Anterior cingulate cortex (tissue), 58 donors: ENCODE measurements at places on chromosomes 13 and 19.

DNA sequence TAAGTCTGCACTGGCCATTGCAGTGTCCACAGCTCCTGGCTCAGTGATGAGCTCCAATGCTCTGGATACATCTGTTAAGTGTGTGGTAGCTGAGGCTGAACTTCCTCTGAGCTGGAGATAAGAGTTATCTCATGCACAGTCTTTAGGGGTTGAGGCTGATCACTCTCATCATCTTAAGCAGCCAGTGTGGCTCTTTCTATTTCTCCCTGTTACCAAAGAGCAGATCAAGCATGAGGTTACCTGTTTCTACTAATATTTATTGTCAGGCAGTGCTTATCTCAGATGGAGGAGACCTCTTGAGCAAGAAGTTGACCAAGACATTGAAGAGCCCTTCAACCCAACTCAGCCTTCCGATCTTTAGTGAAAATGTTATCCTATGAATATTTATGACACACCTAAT, 6.6 kb upstream of the OR10H2 start:
- no peak for DNase-seq

DNA sequence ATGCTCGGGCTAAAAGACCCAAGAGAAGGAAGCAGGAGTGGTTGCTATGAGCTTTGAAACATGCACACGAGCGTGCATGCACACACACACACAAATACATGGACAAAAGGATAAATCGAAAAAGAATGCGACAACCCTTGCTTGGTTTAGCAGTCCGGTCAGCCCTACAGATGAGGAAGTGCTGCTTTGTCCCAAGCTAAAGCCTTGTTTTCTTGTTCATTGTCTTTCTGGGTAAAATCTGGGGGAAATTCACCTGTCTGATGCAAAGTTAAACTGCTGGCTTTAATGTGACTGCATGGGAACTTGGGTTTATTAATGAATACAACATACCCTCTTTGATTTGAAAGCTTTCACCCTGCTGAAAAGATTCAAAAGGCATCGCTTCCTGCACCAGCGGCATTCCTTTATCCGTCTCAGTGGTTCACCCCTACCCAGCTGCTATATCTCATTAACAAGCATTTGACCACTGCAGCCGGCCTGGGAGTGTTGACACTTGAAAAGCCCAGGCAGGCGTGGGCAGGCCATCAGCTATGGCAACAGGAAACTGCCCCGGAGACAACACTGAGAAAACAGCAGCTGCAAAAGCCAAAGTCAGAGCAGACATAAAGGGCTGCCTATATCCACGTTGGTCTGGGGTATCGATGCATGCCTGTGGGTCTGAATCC, 301.7 kb downstream of the NDFIP2 start:
- DNase-seq, result no peak

GRCh38 chr13:18959996-18960395, 221.6 kb downstream of the TUBA3C start:
- DNase-seq, result no peak

DNA sequence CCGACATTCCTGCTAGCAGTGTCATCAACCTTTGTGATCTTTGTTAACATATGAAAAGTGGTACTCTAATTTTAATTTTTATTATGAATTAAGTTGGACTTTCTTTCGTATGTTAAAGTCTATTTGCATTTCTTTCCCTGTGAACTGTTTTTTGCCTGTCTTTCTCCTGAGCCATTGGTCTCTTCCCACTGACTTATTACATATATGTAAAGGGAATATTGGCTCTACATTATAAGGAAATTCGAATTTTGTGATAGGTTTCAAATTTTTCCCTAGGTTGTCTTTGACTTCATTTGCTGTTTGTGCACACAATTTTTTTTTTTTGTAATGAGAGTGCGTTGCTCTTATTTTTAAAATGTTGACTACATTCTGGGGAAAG, 442 bp upstream of the CDC16 start:
- no peak for DNase-seq

DNA sequence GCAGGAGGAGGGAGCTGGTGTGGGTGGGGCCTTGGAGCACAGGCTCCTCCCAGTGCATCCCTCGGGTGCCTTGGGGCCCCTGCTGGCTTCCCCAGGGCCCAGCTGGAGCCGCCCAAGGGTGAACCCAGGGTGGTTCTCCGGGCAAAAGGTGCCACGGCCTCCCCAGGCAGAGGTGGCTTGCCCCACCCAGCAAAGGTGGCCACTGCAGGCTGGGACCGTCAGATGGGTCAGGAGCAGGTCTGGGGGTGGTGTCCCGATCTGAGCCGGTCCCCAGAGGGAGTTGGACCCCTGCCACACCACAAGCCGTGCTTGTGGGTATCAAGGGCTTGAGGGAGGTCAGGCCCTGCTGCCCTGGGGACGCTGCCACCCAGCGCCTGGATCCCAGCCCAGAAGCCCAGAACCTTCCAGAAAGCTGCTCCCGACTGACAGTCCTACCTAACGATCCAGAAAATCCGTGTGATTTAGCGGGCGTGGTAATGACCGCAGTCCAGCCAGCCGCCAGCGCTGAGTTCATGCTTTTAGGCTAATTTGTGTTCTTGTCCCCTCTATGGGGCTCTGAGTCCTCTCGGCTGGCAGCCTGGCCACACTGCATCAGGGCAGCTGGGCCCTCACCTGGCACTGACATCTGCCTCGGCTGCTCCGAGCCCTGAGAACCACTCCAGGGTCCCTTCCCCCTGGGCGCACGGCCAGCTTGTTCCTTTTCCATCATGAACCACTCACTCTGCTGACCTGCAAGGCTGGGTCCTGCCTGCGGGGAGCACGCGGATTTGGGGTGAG, 5.0 kb upstream of the GRIN3B start:
- DNase-seq, result no peak

DNA sequence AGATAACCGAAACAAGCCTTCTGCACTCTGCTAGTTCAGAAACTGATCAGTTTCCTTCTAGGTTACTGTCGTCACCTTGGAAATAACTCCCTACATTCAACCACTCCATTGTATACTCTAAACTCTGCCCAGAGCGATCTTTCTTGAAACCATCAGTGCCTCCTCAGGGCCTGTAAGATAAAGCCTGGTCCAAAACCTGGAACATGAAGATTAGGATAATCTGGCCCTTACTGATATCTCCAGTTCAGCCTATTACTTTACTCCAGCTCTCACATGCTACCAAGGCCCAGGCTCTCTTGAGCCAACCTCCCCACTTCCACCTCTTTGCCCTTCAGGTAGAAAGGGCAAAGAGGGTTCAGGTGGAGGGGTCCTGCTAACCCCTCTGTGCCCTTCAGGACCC, 125.3 kb upstream of the RXFP2 start:
- no peak for DNase-seq

DNA sequence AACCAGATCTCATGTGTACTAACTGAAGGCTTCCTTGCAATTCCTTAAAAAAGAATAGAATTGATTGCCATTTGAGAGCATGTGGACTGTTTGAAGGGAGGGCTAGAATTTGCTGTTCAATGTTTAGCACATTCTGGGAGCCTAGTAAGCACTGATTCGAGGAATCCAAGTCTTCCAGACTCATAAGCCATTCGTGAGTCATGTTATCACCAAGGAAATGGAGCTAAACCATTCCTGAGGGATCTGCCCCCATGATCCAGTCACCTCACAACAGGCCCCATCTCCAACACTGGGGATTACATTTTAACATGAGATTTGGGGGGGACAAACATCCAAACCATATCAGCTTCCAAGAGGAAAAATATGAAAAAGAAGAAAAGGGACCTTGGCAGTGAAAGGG, 276.4 kb downstream of the KCNRG start:
- DNase-seq, result no peak
